Aorta (tissue), 5 donors: ENCODE measurements at places on chromosomes 1 and 21.

DNA sequence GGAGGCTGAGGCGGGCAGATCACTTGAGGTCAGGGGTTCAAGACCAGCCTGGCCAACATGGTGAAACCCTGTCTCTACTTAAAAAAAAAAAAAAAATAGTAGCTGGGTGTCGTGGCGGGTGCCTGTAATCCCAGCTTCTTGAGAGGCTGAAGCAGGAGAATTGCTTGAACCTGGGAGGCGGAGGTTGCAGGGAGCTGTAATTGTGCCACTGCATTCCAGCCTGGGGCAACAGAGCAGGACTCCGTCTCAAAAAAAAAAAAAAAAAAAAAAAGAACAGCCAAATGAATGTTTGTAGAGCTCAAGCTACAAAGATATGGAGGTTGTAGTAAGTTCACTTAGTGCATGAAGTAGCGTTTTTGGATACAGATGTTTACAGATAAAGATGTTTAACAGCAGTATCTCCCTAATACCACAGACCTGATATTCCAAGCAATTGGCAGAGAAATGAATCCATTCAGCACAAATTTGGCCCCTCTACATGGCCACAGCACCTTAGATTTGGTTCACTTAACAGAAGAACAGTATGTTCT lies 49.5 kb upstream of the IPO9 start:
- H3K27me3 ChIP-seq: no peaks in the 10 kb centered on the region
- H3K4me3 ChIP-seq: no peak overlapping the region
- H3K4me1 ChIP-seq: peaks cover 4% of the 10 kb centered on the region
- DNase-seq: no peak

DNA sequence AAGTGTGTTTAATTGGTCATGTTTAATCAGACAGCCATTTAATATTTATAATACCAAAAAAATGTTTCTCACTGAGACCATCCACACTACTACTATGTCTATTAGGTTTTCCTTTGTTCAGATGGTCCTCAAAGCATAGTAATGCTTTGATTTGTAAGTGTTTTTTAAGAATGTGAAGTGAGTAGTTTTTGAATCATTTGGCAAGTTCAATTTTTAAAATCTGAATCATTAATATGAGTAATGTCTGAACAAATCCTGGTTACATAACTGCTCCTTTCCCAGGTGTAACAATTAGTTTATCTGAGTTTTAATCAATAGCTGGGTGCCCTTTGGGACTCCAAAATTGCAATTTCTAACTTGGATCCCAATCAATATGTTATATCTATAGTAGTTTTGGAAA lies 23.5 kb upstream of the RPL5 start:
- no peak overlapping the region for H3K27ac ChIP-seq
- H3K4me3 ChIP-seq: no peak overlapping the region
- no peaks in the 10 kb centered on the region for H3K4me1 ChIP-seq
- no peaks in the 10 kb centered on the region for H3K27me3 ChIP-seq

- H3K4me3 ChIP-seq: no peak overlapping the region
- H3K36me3 ChIP-seq: no peaks in the 10 kb centered on the region
- H3K4me1 ChIP-seq: no peaks in the 10 kb centered on the region
Observed at GRCh38 chr1:10650556-10651388, 145.7 kb downstream of the CASZ1 start.

- no peak overlapping the region for H3K4me3 ChIP-seq
- H3K4me1 ChIP-seq: no peaks in the 10 kb centered on the region
- no peak for DNase-seq
- H3K27me3 ChIP-seq: no peaks in the 10 kb centered on the region
- no peaks in the 10 kb centered on the region for H3K36me3 ChIP-seq
Observed at GRCh38 chr1:159987186-159987585, 33.1 kb upstream of the SLAMF9 start.

GRCh38 chr1:66250075-66250474 lies 283.9 kb upstream of the SGIP1 start:
- no peak overlapping the region for H3K27ac ChIP-seq
- H3K4me1 ChIP-seq: no peaks in the 10 kb centered on the region
- no peak for DNase-seq
- H3K36me3 ChIP-seq: no peaks in the 10 kb centered on the region
- H3K27me3 ChIP-seq: no peaks in the 10 kb centered on the region

DNA sequence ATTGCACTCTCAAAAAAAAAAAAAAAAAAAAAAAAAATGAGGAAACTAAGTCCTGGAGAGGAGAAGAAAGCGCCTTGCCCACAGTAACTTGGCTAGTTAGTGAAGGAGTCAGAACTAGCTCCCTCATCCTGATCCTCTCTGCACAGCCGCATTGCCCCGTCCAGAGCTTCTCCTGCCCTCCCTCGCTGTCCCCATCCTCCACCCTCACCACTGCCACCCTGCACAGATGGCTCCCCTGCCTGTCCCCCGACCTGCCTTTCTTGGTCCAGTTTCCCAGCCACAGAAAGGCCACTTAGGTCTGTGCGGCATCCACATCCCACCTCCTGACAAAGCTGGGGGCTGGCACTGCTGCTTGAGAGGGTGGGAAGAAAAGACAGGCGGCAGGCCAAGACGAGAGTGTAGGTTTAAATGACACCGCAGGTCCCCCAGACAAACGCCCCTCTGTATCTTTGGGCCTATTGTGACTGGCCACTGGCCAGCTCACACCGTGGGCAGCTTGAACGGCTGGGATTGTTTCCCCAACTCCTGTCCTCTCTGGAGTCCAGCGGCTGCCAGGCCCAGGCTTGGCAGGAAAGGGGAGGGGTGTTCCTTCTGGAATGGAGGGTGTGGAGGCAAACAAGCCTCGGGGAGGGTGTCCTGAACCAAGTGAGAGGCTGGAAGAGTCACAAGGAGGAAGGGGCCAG lies 20.2 kb downstream of the NCMAP start:
- DNase-seq: no peak
- H3K36me3 ChIP-seq: no peaks in the 10 kb centered on the region
- H3K27me3 ChIP-seq: no peaks in the 10 kb centered on the region
- H3K4me1 ChIP-seq: no peaks in the 10 kb centered on the region
- no peak overlapping the region for H3K27ac ChIP-seq

DNA sequence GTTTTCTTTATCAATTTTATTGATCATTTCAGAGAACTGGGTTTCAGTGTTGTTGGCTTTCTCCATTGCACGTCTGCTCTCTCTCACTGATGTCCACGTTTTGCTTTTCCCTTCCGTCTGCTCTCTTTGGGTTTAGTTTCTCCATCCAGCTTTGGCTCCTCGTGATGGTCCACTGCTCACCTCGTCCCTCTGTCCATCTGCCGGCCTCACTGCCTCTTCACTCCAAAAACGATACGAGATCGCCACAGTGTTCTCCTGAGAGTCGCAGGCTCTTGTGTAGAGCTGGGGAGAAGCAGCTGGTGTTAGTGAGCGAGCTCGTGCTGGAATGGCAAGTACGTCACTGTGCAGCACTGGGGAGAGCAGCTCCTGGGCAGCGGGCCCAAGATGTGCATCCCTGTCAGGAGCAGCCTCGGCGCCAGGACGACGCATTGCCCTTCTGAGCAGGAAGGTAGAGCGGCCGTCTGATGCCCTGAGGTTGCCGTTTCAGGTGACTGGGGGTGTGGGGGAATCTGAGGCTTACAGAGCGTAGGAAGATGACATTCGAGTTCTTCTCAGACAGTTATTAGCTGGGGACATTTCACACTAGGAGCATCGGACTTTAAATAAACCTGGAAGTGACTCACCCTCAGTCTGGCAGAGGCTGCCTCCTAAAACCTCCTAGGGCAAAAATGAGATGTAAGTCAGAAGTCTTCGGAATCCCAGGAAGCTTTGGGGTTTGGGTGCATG lies 31.4 kb upstream of the PCBP3 start:
- no peaks in the 10 kb centered on the region for H3K27me3 ChIP-seq
- H3K4me3 ChIP-seq: no peak overlapping the region
- no peaks in the 10 kb centered on the region for H3K36me3 ChIP-seq
- no peaks in the 10 kb centered on the region for H3K4me1 ChIP-seq
- H3K27ac ChIP-seq: no peak overlapping the region
- DNase-seq: no peak

DNA sequence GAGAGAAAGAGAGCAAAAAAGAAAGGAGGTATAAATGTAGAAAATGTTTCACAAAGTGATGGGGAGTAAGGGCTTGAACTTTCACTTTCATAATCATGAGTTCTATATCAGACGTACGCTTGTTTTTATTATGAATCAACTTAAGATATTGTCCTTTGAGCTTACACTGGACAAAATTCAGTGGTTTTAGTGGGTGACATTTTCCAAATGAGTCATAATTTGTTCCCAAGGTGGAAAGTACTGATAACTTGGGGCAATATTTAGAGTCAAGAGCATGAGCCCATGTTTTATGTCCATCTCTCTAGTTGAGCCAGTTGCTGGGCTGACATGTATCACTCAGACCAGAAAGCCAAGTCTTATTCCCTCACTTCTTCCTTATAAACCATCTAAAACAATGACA lies 161.6 kb downstream of the CHRM3 start:
- H3K36me3 ChIP-seq: no peaks in the 10 kb centered on the region
- H3K27me3 ChIP-seq: no peaks in the 10 kb centered on the region
- no peak overlapping the region for H3K27ac ChIP-seq

DNA sequence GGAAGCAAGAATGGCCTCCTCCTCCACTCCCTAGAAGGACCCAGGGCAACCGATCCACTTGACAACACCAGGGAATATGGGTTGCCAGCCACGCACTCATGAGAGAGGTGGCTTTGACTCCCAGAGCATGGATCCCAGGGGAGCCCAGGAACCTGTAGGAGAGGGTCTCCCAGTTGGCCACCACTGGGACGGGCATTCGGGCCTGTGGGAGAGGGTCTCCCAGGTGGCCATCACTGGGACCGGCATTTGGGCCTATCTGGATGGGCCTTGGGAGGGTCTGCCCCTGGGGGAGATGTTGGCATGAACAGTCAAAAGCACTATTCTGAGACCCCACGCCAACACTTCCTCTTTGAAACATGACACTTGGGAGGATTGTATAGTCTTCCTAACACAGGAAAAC lies 565 bp downstream of the TFF1 start:
- DNase-seq: no peak
- no peaks in the 10 kb centered on the region for H3K36me3 ChIP-seq
- no peaks in the 10 kb centered on the region for H3K27me3 ChIP-seq

- no peaks in the 10 kb centered on the region for H3K36me3 ChIP-seq
- DNase-seq: no peak
- H3K27ac ChIP-seq: no peak overlapping the region
- H3K4me3 ChIP-seq: no peak overlapping the region
- no peaks in the 10 kb centered on the region for H3K27me3 ChIP-seq
Observed at GRCh38 chr1:80836505-80836904, 964.2 kb upstream of the ADGRL2 start.

- DNase-seq: no peak
- no peak overlapping the region for H3K27ac ChIP-seq
- H3K4me1 ChIP-seq: no peaks in the 10 kb centered on the region
- H3K36me3 ChIP-seq: no peaks in the 10 kb centered on the region
Observed at GRCh38 chr1:101079341-101079740, 53.8 kb upstream of the DPH5 start.

DNA sequence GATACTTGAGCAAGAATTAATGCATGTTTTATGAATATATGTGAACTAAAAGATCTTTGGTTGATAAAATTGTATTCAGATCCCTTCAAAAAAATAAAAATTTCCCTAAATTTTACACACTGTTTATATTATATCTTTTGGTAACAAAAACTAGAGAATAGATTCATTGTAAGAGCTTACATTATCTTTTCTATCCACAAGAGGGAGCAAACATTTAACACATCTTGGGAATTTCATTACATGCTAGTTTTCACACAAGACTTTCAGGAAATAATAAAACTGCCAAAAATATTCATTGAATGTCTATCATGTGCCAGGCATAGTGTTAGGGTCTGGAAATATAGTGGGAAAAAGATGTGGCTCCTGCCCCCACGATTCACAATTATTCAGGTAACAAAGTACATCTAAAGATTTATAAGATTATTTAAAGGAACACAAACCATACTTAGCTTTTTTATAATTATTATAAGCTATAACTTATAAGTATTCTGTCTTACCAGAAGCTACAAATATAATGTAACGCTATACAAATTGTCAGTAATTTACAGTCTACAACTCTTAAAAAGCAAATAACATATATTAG lies 30.6 kb downstream of the FAF1 start:
- H3K4me1 ChIP-seq: no peaks in the 10 kb centered on the region
- H3K36me3 ChIP-seq: no peaks in the 10 kb centered on the region
- DNase-seq: no peak

- no peak overlapping the region for H3K4me3 ChIP-seq
- no peaks in the 10 kb centered on the region for H3K36me3 ChIP-seq
- no peak for DNase-seq
- H3K27ac ChIP-seq: no peak overlapping the region
- H3K27me3 ChIP-seq: no peaks in the 10 kb centered on the region
- H3K4me1 ChIP-seq: no peaks in the 10 kb centered on the region
Observed at GRCh38 chr1:219924342-219924741, 4.0 kb downstream of the SLC30A10 start.

GRCh38 chr1:202029171-202029665 lies 18.8 kb downstream of the ELF3 start:
- H3K27ac ChIP-seq: no peak overlapping the region
- H3K36me3 ChIP-seq: no peaks in the 10 kb centered on the region
- no peaks in the 10 kb centered on the region for H3K4me1 ChIP-seq
- no peak overlapping the region for H3K4me3 ChIP-seq

- H3K4me1 ChIP-seq: no peaks in the 10 kb centered on the region
- DNase-seq: no peak
- H3K36me3 ChIP-seq: no peaks in the 10 kb centered on the region
- H3K27me3 ChIP-seq: no peaks in the 10 kb centered on the region
- no peak overlapping the region for H3K27ac ChIP-seq
- H3K4me3 ChIP-seq: no peak overlapping the region
Observed at GRCh38 chr1:211305044-211305443, 21.6 kb upstream of the TRAF5 start.

- no peaks in the 10 kb centered on the region for H3K27me3 ChIP-seq
- no peak overlapping the region for H3K4me3 ChIP-seq
- DNase-seq: no peak
- no peak overlapping the region for H3K27ac ChIP-seq
Observed at GRCh38 chr1:56916630-56917029, 49.2 kb downstream of the C8B start.

DNA sequence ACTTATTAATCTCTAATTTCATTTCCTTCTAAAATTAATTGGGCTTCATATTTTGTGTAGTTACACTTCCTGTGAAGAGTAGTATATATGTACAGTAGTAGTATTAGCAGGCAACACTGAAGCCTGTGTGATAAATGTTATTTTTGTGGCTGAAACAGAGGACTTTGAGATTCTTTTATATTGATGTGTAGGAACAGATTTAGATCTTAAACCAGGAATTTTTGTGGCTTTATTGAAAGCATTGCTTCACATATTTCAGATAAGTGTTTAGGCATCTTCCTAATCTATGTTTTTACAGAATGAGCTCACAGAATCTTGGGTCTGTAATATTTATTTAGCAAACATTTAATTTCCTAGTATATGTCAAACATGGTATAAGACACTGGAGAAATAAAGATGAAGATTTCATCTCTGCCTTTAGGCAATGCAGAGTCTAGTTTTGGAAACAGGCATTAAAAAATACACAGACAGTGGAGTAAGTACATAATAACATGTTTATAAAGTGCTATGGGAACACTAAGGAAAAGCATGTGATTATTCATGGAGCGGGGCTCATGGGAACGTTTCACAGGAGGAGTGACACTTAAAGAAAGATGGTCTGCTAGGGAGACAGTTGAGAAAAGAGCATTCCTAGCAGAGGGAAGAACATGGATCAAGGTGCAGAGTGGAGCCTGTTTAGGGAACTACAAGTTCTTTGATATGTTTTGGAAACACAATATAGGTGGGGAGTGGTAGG lies 52.7 kb downstream of the MIGA1 start:
- peaks cover 5% of the 10 kb centered on the region for H3K4me1 ChIP-seq
- no peaks in the 10 kb centered on the region for H3K27me3 ChIP-seq
- no peaks in the 10 kb centered on the region for H3K36me3 ChIP-seq
- no peak overlapping the region for H3K4me3 ChIP-seq
- H3K27ac ChIP-seq: peak overlapping the region; percentile 91
